ENCODE measurements at places on chromosomes 16 and 17.

- peak; percentile 94 for DNase-seq
- H3K4me3 ChIP-seq = peak within 1 kb of the TSS; percentile 60
- no peaks in the 10 kb centered on the region for H3K27me3 ChIP-seq
- no peak within 1 kb of the TSS for H3K27ac ChIP-seq
- no peaks in the 10 kb centered on the region for H3K36me3 ChIP-seq
Measured at GRCh38 chr17:19410875-19411620, at the start of gene RNF112. Gene RNF112, plus strand, starts transcription at chr17:19411232. Its CDS starts 177 bp downstream, at chr17:19411409.

DNA sequence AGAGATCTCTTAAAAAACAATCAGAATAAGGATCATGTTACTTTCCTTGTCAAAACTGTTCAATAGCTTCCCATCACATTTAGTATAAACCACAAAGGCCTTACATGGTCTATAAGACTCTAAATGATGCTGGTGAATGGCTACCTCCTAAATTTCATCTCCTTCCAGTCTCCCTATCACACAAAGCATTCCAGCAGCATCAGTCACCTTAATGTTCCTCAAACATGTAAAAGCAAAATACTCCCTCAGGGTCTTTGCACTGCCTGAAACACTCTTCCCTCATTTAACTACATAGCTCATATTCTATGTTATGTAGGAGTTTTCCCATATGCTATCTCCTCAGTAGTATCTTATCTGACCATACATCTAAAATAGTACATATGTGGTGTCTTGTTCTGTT, 53.5 kb upstream of the INTS2 start:
- DNase-seq = no peak
- H3K27me3 ChIP-seq = no peaks in the 10 kb centered on the region
- no peak overlapping the region for H3K27ac ChIP-seq
- no peaks in the 10 kb centered on the region for H3K4me1 ChIP-seq

DNA sequence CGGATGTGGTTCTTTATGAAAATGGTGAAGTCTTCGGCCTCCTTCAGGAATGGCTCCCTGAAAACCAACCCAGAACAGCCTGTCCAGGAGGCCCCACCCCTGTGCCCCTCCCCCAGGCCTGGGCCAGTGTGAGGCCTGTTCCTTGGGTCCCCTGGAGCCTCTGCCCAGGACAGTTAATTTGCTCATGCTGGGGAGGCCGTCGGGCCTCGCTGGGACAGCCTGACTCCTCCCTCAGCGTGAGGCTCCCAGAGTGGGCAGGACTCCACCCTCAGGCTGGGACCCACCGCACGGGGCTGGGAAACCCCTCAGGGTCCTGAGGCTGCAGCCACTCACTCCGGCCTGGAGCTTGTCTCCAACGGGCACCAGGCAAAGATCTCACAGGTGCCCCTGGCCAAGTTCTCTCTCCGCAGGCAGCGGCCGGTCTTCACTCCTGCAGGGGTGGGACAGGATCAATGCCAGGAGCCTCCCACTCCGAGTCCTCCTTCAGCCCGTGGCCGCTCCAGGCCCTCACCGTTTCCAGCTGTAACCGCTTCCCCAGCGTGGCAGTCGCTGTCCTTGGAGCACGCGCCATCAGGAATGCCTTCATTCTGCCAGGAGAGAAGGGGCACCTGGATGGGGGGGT, 5.8 kb downstream of the P2RX5 start:
- H3K4me1 ChIP-seq = peaks cover 5% of the 10 kb centered on the region
- no peak overlapping the region for H3K4me3 ChIP-seq
- no peak overlapping the region for H3K27ac ChIP-seq
- peak; percentile 84 for DNase-seq
- peaks cover 3% of the 10 kb centered on the region for H3K27me3 ChIP-seq

GRCh38 chr16:81531419-81531821, 86.8 kb downstream of the CMIP start:
- H3K36me3 ChIP-seq = no peaks in the 10 kb centered on the region
- no peak overlapping the region for H3K27ac ChIP-seq
- no peaks in the 10 kb centered on the region for H3K27me3 ChIP-seq
- no peak for DNase-seq
- H3K4me1 ChIP-seq = peaks cover 22% of the 10 kb centered on the region

GRCh38 chr16:79599837-79600637, 500 bp downstream of the MAF start:
- H3K27me3 ChIP-seq = peaks cover 11% of the 10 kb centered on the region
- H3K27ac ChIP-seq = no peak overlapping the region
- DNase-seq = peak; percentile 96
- peaks cover 8% of the 10 kb centered on the region for H3K4me1 ChIP-seq

DNA sequence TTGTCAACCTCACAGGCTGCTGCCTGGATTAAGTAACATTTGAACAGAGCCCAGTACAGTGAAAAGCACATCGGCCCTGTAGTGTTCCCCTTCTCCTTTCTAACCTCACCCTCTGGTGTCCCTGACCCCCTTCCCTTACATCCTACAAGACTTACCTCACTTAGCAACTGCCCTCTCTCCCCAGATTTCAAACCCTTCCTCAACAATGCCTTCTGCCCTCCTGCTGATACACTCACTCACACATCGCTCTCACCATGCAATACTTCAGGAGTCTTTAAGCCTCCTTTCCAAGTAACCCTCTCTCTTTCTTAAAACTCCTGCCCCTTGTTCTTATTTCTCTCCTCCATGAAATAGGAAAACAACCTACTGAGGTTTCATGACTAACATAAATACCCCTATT, 17.8 kb downstream of the ZZEF1 start:
- H3K4me3 ChIP-seq = no peak overlapping the region
- no peak for DNase-seq
- H3K36me3 ChIP-seq = peaks cover 24% of the 10 kb centered on the region
- no peak overlapping the region for H3K27ac ChIP-seq
- no peaks in the 10 kb centered on the region for H3K27me3 ChIP-seq

DNA sequence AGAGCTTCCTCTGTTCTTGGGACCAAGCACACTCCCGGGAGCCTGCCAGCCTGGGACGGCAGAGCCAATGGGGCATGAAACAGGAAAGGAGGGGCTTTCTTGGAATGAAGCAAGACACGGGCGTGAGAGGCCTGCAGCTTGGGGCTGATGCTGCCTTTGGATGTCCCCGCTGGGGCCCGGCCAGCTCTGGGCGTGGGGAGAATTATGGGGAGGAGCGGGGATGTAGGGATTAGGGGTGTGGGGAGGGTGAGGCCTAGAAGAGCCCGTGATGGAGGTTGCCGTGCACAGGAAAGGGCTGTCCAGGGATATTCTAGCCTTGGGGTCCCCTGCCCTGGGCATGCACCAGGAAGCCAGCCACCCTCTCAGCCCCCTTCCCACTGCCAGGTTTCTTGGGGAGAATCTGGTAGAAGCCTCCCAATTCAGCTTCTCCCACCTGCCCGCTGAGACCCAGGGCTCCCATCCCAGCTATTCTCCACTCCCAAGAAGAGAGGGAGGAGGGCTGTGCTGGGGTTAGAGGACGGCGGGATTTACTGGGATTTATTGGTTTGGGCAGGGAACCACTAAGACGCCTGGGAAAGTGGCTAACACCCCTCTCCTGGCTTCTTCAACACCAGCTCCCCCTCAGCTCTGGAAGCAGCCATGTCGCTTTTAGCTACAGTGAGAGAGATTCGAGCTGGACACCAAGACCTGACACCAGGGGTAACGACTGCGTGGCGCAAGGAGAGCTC, 20.0 kb upstream of the NXPH3 start:
- no peak for DNase-seq
- no peak overlapping the region for H3K27ac ChIP-seq
- peak overlapping the region; percentile 55 for H3K4me3 ChIP-seq

DNA sequence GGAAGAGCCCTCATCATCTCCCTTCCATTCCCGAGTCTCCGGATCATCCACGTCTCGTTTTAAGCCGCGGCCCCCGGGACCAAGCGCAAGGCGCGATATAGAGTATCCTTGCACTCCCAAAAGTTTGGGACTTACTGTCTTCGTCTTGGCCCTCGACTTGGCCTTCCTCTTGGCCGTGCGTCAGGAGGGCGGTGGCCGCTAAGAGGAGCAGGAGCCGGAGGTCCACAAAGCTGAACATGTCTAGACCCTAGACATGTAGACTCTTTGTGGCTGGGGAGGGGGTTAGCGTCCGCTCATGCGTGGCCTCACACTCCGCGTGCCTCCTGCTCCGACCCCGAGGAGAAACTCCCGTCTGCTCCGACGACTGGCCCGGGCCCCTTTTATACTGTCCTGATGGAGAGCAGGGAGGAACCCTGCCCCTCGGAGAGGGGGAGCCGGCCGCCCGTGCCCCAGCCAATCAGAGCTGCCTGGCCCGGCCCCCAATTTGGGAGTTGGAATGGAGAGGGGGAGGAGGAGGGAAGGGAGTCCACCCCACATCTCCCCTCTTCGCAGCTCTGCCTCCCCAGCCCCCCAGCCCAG, at the start of gene COL1A1:
Gene COL1A1, minus strand, starts transcription at position 356 of the 579 bp plus-strand sequence. Its CDS starts 118 bp downstream, at position 238.
- peak within 1 kb of the TSS; percentile 96 for H3K27ac ChIP-seq
- peak; percentile 99 for DNase-seq
- H3K4me3 ChIP-seq = peak within 1 kb of the TSS; percentile 99
- peaks cover 70% of the 10 kb centered on the region for H3K4me1 ChIP-seq
- peaks cover 35% of the 10 kb centered on the region for H3K36me3 ChIP-seq
- H3K27me3 ChIP-seq = no peaks in the 10 kb centered on the region

DNA sequence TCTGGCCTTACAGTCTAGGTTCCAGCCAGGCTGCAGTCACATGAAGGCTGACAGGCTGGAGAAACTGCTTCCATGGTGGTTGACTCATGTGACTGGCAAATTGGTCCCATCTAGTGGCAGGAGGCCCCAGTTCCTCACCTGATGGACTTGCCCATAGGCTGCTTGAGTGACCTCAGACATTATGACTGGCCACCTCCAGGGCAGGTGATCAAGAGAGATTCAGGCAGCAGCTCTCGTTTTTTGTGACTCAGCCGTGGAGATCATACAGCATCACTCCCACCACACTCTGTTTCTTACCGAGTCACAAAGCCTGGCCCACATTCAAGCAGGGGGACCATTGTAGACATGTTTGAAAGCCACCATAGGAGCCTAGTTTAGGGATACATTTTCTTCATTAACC, 34.5 kb downstream of the SIAH1 start:
- peaks cover 3% of the 10 kb centered on the region for H3K4me1 ChIP-seq
- H3K4me3 ChIP-seq = no peak overlapping the region
- H3K27me3 ChIP-seq = no peaks in the 10 kb centered on the region
- DNase-seq = no peak

GRCh38 chr17:33302394-33302793, 9.3 kb upstream of the ASIC2 start:
- no peaks in the 10 kb centered on the region for H3K4me1 ChIP-seq
- H3K4me3 ChIP-seq = no peak overlapping the region
- no peak for DNase-seq
- no peaks in the 10 kb centered on the region for H3K36me3 ChIP-seq
- H3K27me3 ChIP-seq = no peaks in the 10 kb centered on the region

GRCh38 chr17:75036643-75037268, 10.0 kb downstream of the ATP5PD start:
- no peak for DNase-seq
- H3K4me1 ChIP-seq = peaks cover 16% of the 10 kb centered on the region
- H3K27me3 ChIP-seq = no peaks in the 10 kb centered on the region
- H3K36me3 ChIP-seq = peaks cover 34% of the 10 kb centered on the region
- no peak overlapping the region for H3K4me3 ChIP-seq

GRCh38 chr16:88702371-88703210, 3.6 kb downstream of the RNF166 start:
- peaks cover 29% of the 10 kb centered on the region for H3K4me1 ChIP-seq
- no peak overlapping the region for H3K4me3 ChIP-seq
- peaks cover 8% of the 10 kb centered on the region for H3K36me3 ChIP-seq
- no peak for DNase-seq

DNA sequence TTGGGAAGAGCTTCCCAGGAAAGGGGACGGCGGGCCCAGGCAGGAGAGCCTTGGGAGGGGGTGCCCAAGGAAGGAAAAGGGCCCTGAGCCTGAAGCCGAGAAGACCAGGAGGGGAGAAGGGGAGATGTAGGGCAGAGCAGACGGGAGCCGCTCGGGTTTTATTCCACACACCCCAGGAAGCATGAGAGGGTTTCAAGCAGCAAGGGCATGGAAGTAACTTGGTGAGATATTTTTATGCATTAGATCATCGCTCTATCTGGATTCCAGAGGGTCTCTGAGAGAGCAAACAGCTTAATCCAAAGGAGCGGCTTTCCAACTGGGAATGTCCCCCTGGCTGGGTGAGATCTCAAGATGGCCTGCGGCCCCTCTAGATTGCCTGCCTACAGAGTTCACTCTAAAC, 171.0 kb downstream of the IRX3 start:
- no peaks in the 10 kb centered on the region for H3K27me3 ChIP-seq
- peaks cover 4% of the 10 kb centered on the region for H3K4me1 ChIP-seq
- no peak for DNase-seq

GRCh38 chr16:23801378-23801777, 34.4 kb upstream of the PRKCB start:
- no peak overlapping the region for H3K4me3 ChIP-seq
- H3K27me3 ChIP-seq = no peaks in the 10 kb centered on the region
- H3K4me1 ChIP-seq = peaks cover 5% of the 10 kb centered on the region
- no peak overlapping the region for H3K27ac ChIP-seq
- H3K36me3 ChIP-seq = no peaks in the 10 kb centered on the region
- DNase-seq = peak; percentile 88

- H3K27ac ChIP-seq = peak overlapping the region; percentile 41
- H3K4me3 ChIP-seq = peak overlapping the region; percentile 76
- peak; percentile 92 for DNase-seq
- peaks cover 25% of the 10 kb centered on the region for H3K4me1 ChIP-seq
- no peaks in the 10 kb centered on the region for H3K27me3 ChIP-seq
Measured at GRCh38 chr16:30095166-30096078, 591 bp downstream of the YPEL3 start.

DNA sequence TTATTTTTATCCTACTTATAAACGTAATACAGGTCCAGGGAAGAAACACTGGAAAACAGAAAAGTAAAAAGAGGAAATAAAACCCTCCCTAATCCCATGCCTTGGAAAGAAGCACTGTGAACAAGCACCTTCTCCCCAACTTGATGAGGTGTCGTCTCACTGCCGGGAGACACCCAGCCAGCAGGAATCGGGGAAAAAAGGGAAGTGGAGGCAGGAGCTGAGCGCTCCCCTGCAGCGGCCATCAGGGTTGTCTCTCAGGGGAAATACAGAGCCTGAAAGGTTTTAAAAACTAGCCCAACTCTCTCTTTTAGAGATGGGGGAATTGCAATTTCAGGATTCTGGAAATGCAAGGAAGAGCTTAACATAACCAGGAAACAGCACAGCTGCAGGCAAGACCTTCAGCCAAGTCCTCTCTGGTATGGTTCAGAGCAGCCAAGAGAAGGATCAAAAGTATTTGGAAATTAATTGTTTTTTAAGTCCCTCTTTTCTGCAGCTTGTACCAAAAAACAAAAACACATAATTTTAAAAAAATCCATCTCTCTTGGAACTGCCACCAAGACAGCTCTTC, 96.3 kb upstream of the RCVRN start:
- DNase-seq = no peak
- H3K27ac ChIP-seq = no peak overlapping the region
- no peaks in the 10 kb centered on the region for H3K4me1 ChIP-seq
